Immature natural killer cell (primary cell): ENCODE measurements at places on chromosomes 16 and 17. TPM values are rescaled to one million over a fixed set of nuclear protein-coding genes. Genes with fewer than 3 reads are reported as not detected.

Gene CES5A
- not detected for polyA plus RNA-seq

Gene MEIOB
- not detected for polyA plus RNA-seq

GRCh38 chr17:43839670-43840108, 6.7 kb upstream of the MPP3 start:
- DNase-seq: no peak

GRCh38 chr17:58665946-58666857, 25.6 kb downstream of the TEX14 start:
- no peak for DNase-seq

Gene TMEM114
- not detected for polyA plus RNA-seq

Gene USH1G
- polyA plus RNA-seq: not detected

- no peak for DNase-seq
These were observed 4.9 kb downstream of the IRX3 start for GRCh38 chr16:54281535-54282201.

DNA sequence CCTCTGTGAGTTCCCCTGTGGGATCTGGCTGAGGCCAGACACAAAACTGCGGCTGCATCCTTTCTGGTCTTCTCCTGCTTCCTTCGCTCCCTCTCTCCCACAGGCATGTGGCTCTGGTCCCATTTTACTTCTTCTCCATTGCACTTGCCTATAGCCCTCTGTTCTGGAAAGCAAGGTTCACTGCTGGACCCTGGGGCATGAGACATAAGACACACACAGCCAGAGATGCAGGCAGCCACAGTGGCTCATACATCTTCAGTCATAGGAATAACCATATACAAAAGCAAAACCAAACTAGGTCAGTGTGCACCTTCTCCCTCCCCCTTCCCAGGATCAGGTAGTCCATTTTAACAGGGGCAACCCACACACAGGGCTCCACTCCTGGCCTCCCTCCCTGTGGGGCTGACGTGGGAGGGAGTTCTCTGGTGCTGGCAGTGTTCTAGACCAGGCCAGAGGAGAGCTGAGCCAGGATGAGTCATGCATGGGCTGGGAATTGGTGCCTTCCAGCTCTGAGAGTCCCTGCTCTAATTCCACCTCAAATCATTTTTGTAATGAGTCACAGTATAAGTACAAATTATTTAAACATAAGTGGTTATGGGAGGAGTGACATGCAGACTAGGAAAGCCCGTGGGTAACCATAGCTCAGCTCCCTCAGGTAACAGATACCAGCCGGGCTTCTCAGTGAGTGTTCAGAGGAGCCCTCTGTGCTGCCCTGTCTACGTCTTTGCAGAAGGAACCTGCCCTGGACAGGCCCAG, 58.0 kb downstream of the ASIC2 start:
- no peak for DNase-seq

Gene PHOSPHO1
- polyA plus RNA-seq: 3.6 TPM

DNA sequence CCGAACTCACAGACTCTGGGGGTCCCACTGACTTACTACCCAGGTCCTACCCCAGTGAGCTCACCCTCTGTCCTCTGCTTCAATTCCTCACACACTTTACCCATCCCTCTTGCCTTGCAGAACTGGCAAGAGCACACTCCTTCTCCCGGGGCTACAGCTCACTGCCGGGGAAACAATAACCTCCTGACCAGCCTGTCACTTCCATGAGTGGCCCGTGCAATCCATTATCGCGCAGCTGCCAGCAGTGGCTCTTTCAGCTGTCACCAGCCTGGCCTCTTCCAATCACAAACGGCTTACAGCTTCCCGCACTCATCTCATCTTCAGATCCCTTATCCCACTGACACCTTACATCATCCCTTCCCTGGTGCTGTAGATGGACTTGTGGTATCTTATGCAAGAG, 79.5 kb downstream of the CPPED1 start:
- DNase-seq: no peak

Gene GPR142
- 0.49 TPM for polyA plus RNA-seq

- no peak for DNase-seq
These were observed 56.4 kb upstream of the SLC25A19 start for GRCh38 chr17:75345514-75346167.

Gene PRDM7
- not detected for polyA plus RNA-seq

- DNase-seq: peak; percentile 37
These were observed 725 bp downstream of the ABCA3 start for GRCh38 chr16:2339521-2340484.

Gene ZPBP2
- not detected for polyA plus RNA-seq

Gene TMEM235
- polyA plus RNA-seq: not detected

Gene RPUSD1
- 23.9 TPM for polyA plus RNA-seq

Gene NPIPA2
- polyA plus RNA-seq: not detected

DNA sequence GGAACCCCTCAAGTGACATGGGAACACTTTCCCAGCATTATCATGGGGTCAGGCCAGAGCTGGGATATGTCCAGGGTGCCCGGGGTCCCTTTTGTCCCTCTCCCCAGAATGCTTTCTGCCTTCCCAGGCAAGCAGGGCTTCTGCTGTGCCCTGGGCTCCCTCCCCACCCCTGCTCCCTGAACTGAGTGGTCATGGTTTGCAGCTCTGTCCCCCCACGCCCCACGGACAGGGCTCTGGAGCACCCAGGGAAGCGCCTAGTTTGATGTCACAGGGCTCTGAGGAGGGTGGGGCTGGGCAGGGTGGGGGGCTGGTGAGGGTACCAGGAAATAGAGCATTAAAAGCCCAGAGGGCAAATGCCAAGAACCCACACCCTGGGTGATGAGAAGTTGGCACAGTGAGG, 92.3 kb downstream of the CCDC182 start:
- DNase-seq: no peak

DNA sequence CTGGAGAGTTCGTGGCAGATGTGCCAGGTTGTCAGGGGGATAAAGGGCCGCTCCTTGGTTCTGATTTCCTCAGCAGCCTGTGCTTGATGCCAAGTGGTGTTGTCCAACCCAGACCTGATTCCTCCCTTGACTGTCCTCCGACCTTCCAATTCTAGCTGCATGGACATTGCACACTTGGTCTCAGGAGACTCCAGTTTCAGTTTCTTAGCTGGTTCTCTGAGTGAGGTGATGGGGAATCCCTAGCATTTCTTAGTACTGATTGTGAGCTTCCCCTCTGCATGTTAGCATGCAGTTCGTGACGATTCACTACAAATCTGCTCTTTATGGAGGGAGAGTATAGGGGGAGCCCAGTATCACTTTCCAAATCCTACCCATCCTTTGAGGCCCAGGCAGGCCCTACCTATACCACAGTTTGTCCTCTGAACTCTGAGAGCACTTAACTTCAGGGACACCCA, 12.4 kb upstream of the CCR7 start:
- DNase-seq: no peak

DNA sequence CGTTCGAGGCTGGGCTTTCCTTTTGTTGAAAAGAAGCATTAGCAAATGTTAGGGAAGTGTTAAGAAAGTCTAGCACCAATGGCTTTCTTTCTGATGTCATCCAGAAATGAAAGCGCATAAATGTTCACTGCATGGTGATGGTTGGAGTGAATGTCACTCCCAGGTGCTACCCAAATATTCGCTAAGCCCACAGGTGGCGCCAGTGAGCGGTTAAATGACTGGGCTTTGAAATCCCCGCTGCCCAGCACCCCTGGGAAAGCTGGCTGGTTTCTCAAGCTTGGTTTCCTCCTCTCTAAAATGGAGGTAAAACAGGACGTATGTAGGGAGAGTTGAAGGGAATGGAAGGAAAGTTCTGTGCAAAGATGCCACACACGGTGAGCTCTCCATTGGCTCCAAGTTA, 104.4 kb downstream of the IRX5 start:
- no peak for DNase-seq

DNA sequence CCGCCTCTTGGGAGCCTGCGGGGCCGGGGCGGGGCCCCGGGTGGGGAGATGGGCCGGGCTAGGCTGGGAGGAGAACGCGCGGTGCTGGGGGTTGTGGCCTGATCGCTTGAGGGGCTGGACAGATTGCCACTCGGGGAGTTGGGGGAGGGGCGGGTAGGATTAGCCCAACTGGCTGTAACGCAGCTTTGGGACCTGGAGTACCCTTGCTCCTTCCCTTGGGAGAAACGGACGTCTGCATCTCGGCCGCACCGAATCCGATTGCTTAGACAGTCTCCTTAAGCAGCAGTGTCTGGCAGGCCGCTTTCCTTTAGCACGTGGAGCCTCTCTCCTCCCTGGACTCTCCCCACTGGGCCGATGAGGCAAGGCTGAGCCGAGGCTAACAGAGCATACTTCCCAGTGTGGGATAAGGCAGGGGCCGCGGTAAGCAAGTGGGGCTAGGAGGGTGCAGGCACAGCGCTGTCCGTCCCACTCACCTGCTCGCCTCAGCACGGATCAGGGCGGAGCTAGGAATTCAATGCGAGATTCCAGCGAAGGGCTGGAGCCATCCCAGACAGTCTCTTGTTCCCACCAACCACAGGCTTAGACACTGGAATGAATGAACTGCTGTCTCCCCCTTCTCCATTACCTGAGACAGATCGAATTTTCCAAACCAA, 540 bp upstream of the ACLY start:
- no peak for DNase-seq

Gene SDR42E1
- 2.1 TPM for polyA plus RNA-seq

- DNase-seq: no peak
These were observed 25.3 kb upstream of the ABCA6 start for GRCh38 chr17:69166957-69167356.

DNA sequence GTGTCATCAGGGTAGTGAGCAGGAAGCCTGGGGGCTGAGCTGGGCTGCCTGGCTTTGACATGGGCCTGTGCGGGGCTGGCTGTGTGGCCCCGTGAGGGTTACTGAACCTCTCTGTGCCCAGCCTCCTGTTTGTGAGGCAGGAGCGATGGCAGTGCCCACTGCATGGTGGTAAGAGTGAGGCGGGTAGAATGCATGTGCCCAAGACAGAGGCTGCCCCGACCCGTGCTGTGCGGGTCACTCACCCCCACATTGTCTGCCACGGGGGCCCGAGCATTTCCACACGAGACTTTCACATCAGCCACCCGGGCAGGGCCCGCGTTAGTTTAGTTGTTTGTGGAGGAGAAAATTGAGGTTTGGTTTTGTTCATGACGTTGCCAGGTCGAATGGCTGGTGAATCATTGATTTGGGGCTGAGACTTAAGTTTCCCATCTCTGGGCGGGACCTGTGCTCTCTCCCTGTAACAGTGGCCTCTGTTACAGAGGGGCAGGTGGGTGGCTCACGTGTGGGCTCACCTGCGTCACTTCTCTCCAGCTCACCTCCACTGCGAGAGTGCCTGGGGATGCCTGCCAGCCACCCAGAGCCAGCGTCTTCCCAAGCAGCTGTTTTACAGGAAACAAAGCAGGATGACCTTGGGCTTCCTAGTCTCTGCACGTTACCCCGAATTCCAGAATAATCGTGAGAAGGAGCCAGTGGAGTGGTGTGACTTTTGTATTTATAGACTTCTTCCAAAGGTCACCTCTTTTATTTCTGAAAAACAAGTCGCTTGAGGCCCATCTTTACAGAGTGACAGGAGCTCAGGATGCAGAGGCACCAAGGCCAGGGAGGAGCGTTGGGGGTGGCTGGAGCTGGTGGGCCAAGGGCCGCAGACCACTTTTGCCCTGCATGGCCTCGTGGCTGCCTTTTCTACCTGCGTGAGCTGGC, 150.6 kb downstream of the RPTOR start:
- DNase-seq: no peak

Gene CBX2
- polyA plus RNA-seq: not detected

DNA sequence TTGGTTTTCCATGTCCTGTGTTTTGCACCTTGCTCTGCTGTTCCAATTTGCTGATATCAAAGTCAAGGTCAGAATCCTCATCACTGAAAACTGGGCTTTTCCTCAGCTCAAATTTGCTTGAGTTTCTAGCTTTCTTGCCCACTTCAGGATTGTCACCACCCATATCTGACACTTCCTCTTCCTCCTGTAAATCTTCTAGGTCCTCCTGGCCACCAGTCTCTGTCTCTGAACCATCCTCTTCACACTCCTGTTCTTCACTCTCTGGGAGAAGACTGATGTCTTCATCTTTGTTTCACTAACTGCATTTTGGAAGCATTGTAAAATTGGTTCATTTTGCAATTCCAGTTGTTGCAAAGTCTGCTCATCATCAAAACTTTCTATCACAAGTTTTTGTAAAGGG, 63.4 kb upstream of the RBL2 start:
- DNase-seq: no peak

DNA sequence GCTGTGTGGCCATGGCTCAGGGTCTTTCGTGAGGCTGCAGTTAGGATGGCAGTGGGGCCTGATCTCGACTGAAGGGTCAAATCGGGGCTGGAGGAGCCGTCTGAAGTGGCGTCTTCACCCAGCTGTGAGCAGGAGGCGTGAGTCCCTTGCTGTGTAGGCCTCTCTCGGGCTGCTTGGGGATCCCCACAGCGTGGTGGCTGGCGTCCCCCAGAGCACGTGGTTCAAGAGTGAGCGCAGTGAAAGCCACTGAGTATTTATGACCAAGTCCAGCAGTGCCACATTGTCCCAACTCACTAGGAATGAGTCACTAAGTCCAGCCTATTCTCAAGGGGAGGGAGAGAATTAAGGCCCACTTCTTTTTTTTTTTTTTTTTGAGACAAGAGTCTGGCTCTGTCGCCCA, 11.7 kb upstream of the TCF25 start:
- no peak for DNase-seq

DNA sequence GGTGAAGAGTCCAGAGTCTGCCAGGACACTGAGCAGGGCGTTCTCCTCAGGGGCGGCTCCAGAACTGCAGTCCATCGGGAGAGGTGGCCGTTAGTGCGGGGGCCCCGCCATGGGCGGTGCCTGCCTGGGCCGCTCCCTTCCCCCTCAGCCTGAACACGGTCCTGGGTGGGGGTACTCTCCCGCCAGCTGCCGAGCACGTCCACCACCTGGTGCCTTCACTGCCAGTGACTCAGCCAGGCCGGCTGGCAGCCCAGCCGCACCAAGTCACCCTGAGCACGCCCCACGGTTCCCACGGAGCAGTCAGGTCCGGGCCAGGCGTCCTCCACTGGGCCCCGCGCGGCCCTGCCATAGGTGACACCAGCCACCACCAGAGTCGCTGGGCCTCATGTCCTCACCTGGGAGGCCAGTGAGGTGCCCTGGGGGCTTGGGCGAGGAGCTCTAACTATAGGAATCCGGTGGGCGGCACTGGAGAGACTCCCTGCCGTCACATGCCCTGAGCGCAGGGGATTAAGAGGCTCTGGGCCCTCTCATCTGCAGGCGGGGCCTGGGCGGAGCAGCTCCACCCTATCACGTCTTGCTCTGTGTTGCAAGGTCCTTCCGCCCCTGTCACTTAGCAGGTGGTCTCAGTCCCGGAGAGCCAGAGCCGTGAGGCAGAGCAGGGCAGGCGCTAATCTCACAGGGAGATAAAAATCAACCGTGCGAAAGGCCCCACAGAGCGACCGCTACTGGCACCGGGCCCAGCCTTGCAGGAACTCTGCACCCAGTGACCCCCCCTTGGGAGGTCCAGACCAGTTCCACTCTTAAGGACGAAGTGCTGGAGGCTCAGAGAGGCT, 14.3 kb downstream of the PIEZO1 start:
- DNase-seq: peak; percentile 84

DNA sequence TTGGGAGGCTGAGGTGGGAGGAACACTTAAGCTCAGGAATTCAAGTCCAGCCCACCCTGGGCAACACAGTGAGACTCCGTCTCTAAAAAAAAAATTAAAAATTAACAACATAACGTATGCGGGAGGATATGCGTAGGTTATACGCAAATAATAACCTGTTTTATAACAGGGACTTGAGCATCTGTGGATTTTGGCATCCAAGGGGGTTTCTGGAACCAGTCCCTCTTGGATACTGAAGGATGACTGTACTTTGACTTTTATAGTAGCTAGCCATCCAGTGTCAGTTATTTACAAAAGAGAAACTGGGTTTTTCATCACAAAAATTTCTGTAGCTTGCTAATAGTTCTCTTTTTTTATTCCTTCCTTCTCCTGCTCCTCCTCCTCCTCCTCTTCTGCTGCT, 64.5 kb downstream of the TNRC6C start:
- DNase-seq: no peak

- no peak for DNase-seq
These were observed 50.5 kb downstream of the YPEL2 start for GRCh38 chr17:59381716-59382570.

- no peak for DNase-seq
These were observed 147.2 kb upstream of the COX10 start for GRCh38 chr17:13921841-13922776.

Gene OR3A2
- polyA plus RNA-seq: 3.8 TPM
